ENCODE measurements at places on chromosomes 16 and 17.

DNA sequence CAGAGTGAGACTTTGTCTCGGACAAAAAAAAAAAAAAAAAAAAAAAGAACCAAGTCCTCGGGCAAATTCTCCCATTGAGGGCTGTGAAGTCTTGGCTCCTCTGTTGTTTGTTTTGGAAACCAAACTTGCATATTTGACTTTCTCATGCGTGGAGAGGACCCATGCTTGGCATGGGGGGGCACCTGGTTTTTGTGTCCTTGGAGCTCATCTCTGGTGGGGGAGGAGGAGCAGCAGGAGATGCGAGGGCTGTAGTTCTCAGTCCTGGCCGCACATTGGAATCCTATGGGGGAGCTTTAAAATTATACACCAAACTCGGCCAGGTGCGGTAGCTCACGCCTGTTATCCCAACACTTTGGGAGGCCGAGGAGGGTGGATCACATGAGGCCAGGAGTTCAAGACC is 74.5 kb downstream of the ABCC6 start:
- no peak for DNase-seq

DNA sequence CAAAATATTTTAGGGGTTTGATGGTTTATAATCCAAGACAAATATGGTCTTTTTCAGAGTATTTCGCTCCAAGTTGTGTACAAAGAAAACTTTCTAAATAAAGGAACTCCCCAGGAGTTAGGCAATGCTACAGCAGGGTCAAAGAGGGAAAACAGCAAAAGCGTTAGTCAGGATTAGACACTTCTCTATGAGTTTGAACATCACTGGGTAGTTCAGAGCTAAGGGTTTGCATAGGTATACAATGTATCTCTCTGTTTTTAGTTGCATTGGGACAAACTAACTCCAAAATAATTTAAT is 34.8 kb downstream of the FAM20A start:
- DNase-seq = no peak

DNA sequence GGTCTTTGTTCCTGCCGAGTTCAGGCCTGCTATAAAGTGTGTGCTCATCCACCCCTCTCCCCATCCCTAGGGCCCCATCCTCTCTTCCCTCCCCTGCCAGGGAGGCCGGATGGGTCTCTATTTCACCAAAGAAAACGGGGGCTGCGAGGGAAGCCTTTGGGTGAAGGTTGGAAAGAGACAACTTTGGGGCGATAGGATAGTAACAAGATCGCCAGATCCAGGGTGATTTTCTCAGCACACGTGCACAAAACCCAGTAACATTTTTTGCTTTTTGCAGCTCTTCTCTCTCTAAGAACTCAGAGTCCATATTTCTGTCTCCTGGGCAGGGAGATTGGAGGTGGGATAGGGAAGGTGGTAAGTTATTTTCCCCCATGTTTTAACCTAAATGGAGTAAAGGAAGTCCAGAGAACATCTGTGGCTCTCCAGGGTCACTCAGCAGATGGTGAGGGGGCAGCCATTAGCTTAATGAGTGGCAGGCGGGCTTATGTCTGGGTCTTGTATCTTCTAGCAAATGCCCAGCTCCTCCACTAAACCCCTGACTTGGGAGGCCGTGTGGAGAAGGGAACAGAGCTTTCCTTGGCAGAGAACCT is 6.9 kb downstream of the CCR7 start:
- no peak for DNase-seq

- no peak for DNase-seq
Measured at GRCh38 chr17:79184219-79184618, 109.6 kb downstream of the ENGASE start.

- no peak for DNase-seq
Measured at GRCh38 chr16:58741976-58742375, 7.9 kb upstream of the GOT2 start.

- DNase-seq = no peak
Measured at GRCh38 chr16:5642011-5642410, 544.4 kb upstream of the EEF2KMT start.

GRCh38 chr16:346587-346986 is 5.9 kb downstream of the AXIN1 start:
- DNase-seq = no peak

GRCh38 chr17:82003411-82004381 is 19.0 kb downstream of the CENPX start:
- DNase-seq = peak; percentile 83

DNA sequence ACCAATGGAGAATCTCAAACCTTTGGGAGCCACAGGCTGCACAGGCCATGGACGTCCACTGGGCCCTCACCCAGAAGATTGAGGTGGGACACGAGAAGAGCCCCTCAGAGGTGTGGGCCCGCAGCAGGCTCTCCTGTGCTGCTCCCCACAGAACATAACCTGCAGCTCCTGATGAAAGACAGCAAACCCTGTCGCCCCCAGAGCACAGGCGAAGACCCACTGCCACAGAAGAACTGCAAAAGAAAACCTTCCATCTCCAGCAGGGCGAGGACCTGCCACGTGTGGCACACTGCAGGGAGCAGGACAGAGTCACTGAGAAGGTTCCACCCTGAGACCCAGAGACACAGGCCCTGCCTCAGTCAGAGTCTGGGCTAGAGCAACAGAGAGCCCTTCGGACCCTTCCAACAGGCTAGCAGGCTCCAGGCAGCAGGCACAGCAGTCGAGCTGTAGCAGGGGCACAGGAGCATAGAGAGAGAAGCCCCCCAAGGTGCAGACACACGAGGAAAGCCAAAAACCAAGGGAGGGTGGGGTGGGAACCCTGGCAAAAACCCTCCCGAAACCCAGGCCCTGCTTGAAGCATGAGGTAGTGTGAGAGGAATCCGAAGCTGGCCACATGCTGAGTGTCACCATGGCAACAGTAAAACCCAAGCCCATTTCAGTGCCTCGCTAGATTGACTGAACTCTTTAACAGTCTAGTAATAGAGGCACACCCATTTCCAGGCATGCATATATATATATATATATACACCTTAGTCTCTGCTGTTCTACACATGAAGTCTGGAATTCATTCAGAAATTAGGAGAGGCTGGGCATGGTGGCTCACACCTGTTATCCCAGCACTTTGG is 60.0 kb upstream of the CHMP6 start:
- no peak for DNase-seq

DNA sequence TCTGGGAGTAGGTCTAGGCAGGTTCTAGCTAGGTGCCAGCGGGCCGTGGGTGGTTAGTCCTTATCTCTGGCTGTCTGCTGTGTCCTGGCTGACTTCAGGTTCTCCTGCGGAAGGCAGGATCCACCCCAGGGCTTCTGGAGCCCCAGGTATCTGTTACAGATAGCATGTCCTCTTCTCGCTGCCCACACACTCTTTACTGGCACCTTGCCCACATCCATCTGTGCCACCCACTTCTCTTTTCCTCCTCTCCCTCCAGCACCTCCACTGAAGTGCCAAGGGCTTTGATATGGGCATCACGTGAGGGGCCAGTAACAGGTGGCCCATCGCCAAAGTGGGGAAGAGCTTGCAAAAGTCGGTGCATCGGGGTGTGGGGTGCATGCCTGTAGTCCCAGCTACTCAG is 4.6 kb upstream of the MPP2 start:
- no peak for DNase-seq

DNA sequence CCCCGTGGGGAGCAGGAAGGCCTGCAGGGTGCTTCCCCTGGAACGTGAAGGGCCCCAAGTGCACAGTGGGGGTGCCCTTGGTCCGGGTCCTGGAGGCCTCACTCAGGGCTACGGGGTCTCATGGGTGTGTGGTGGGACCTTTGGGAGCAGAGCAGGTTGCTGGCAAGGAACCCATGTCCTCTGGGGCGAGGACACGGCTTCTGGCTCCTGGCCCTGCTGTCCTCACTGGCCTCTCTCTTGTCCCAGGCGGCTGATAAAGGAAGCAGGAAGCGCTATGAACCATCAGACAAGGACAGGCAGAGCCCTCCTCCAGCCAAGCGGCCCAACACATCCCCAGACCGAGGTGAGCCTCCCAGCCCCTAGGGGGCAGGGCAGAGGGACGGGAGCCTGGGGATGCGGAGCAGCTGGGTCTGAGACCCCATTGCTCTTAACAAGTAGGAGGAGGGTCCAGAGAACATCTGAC is 9.8 kb upstream of the IL17C start:
- no peak for DNase-seq
